ENCODE measurements at places on chromosomes 12 and 14. TPM values are rescaled to one million over a fixed set of nuclear protein-coding genes. Genes with fewer than 3 reads are reported as not detected.

DNA sequence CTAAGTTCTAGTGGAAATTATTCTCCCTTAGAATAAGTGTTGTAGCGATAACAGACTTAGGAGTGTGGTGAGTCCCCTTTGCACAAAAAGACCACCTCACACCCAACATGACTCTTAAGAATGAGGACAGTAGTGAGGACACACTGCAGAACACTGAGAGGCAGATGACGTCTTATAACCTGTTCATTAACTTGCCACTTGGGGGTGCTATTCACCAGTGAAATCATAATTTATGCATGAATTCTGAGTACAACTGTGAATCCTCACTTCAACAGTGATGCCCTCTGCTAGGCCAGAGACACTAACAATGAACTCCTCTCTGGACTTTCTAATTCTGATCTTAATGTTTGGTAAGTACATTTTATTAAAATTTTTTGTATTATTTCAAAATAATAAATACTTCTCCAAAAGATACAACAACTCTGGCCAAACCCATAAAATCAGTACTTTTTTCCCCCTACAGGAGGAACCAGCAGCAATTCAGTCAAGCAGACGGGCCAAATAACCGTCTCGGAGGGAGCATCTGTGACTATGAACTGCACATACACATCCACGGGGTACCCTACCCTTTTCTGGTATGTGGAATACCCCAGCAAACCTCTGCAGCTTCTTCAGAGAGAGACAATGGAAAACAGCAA is 274.7 kb downstream of the DAD1 start:
- DNase-seq, result no peak

DNA sequence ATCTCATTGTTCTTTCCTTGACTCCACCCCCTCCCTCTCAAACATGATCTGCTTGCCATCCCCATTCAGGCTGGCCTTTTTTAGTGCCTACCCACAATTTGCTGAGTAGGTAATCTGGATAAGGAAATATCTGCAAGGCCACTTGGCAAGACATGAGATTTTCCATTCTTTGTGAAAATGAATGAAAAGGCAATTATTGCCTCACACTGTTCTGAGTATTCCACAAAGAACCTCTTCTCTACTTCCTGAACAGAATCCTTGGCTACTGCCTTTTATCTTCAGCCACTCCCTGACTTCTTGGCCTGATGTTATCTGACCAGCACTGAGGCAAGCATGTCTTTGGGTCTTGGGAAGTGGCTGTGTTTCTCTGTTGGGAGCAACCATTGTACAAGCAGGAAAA is 263.2 kb upstream of the ATP2B1 start:
- DNase-seq, result no peak

- DNase-seq, result no peak
Measured at GRCh38 chr14:24990773-24991172, 59.2 kb downstream of the STXBP6 start.

Gene SPRYD3
- total RNA-seq, result 6.6 TPM

GRCh38 chr14:97266653-97267052 is 469.5 kb downstream of the VRK1 start:
- DNase-seq, result no peak

GRCh38 chr12:45350861-45351260 is 135.0 kb downstream of the ANO6 start:
- DNase-seq, result no peak

DNA sequence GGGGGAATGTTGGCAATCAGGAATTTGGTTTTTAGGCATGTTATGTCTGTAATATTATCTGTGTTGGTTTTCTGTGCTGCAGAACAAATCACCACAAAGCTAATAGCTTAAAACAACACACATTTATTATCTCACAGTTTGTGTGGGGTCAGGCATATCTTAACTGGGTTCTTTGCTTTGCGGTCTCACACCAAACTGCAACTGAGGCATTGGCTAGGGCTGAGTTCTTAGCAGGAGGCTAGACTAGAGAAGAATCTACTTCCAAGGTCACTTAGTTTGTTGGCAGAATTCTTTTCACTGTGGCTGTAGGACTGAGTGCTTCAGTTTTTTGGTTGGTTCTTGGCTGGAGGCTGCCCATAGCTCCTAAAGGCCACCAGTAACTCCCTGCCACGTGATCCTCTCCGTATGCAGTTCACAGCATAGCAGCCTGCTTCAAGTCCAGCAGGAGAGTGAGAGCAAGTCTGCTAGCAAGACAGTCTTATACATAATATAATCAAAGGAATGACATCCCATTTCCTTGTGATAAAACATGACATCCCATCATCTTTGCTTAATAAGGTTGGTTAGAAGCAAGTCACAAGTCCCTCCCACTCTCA is 21.6 kb downstream of the ATF1 start:
- DNase-seq, result no peak

Gene PKP2
- 44.2 TPM for total RNA-seq

Gene RAD51AP1
- 42.4 TPM for total RNA-seq

DNA sequence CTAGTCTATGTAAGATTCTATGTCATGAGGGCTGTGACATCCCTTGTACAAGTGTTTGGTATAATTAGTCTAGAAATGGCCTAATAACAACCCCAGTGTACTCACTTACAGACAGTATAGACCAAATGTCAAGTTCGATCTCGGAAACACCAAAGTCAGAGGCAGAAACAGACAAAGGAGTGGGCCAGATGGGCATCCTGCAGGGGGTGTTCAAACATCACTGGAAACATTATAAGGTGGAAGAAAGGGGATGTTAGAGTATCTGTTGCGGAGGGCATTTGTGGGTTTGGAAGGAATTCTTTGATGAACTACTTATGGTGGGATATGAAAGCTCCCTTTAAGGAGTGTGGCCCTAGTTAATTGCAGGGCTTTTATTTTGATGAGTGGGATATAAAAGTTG is 134.6 kb downstream of the ESR2 start:
- DNase-seq, result no peak

- DNase-seq, result no peak
Measured at GRCh38 chr14:70018230-70018629, 139.0 kb downstream of the SMOC1 start.

Gene CD9
- total RNA-seq, result 168 TPM

DNA sequence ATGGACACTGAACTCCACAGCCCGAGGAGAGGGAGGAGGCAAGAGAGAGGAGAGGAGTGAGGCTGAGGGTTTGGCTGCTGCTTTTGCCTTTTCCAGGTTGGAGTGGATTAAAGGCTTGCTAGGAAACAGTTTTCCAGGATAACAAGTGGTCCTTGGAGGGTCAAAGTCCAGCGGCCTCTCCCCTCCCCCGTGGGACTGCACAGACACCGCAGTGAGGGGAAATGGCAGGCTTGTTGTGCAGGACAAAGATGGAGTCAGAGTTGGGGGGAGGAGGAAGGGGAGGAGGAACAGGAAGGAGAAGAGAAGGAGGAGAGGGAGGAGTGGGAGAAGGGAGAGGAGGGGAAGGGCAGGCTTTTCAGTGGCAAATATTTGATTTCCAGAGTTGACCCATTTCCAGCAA is 245.5 kb downstream of the RBM19 start:
- DNase-seq, result no peak

DNA sequence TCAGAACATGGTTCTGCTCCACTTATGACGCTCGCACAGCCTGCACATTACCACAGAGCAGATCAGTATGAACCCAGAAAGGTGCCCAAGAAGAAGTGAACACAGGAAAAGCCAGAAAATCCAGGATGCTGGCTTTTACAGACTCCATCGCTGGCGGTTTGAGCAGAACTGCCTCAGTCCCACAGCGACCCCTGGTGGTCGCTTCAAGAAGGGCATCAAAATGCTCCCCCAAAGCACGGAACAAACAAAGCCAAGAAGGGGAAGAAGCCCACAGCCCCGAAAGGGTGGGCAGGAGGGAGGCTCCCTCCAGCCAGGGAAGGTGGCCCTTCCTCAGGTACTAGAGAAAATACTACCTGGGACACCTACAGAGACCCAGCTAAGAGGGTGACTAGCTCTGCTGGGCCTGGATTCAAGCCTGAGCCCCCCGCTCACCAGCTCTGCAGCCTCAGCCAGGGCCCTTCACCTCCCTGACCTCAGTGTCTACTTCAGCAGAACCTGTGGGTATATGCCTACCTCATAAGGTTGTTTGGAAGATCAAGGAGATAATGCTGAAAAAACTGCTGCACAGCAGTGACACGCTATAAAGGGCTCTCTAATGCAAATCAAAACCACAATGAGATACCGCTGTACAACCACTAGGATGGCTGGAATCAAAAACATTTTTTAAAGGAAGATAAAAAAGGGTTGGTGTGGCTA is 98.1 kb downstream of the NCOR2 start:
- DNase-seq, result peak; percentile 81

DNA sequence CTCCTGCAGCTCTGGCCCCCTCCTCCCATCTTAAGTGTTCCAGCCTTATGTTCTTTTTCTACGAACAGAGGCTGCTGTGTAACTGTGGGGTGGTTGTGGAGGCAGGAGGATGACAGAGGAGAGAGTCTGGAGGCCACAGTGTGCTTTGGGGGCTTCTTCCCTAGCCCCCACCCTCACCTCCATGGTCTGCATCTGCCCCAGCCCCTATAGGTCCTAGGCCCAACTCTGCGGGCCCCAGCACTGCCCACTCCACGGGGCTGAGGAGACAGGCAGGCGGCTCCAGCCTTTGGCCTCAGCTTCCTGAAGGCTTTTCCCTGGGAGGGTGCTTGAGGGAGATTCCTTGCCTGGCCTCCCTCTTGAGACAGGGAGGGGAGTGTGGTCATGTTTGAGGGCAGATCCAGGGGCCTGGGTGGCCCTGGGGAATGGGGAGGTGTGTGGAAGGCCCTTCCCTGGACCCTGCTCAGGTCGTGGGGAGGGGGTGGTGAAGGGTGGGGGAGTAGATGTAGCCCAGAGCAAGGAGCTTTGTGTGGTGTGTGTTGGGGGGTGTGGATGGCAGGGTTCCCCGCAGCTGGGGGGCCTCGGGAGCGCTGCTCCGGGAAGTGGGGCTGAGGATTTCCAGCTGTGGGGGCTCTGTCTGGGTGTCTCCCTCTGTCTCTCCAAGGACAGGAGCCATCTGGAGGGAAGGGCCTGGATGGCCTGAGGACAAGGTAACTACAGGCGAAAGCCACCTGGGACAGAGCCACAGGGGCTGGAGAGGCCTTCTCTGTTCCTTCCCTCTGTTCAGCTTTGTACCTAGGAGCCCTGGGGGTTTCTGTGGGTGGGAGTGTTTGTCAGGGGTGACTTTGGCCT is 1.1 kb downstream of the SMIM41 start:
- DNase-seq, result no peak

DNA sequence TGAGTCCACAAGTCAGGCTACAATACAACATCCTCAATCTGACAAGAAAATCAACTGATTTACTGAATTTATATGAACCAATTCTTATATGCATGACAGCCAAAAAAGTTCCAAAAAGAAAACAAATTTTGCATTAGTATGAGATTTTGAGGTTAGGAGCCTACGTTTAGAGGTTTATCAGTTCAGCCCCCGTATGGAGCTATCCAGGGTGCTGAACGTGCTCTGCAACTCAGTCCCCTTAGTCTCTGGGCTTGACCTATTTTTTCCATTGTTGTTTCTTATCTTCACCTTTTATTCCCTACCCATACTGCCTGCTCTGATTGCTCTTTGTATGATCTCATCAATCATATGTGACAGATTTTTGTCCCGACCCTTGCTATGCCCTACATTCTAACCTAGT is 693.0 kb downstream of the NRXN3 start:
- peak; percentile 76 for DNase-seq

GRCh38 chr12:104495786-104496185 is 39.0 kb downstream of the CHST11 start:
- DNase-seq, result no peak

Gene CCDC85C
- 35.8 TPM for total RNA-seq

DNA sequence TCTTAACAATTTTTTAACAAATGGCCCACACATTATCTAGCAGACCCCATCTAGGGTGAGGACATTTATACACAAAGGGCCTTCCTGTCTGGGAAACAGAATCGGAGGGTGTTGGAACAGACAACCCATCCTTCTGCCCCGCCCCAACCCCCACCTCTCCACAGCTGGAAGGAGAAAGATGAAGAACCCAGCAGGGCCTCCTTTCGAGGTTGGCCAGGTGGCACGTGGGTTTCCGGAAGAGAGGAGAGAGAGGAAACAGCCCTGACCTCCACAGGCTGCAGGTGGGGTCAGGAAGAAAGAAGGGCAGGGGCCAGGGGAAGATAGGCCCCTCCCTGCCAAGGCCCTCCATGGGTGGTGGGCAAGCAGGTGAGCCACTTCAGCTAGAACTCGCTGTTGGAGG is 57.2 kb downstream of the LRRC74A start:
- DNase-seq, result no peak

Gene RFLNA
- total RNA-seq, result 6.4 TPM

GRCh38 chr12:57429473-57430111 is 1.3 kb downstream of the R3HDM2 start:
- DNase-seq, result no peak

Gene RHNO1
- total RNA-seq, result 55.8 TPM

GRCh38 chr12:25308756-25309155 is 58.0 kb upstream of the KRAS start:
- no peak for DNase-seq

GRCh38 chr12:58481811-58482210 is 438.5 kb downstream of the LRIG3 start:
- no peak for DNase-seq

GRCh38 chr14:93862265-93862664 is 64.9 kb upstream of the FAM181A start:
- no peak for DNase-seq

DNA sequence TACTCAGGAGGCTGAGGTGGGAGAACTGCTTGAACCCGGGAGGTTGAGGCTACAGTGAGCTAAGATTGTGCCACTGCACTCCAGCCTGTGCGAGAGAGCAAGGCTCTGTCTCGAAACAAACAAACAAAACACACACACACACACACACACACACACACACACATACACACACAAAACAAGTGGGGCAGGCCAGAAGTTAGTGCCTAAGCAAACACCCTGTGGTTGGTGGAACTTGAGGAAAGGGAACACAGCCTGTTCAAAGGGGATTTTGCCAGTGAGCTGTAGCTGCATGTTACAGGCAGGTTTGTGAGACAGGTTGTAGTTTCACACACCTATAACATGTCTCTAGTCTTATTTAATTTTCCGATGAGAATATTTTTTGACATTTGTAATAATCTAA is 175.3 kb upstream of the CLEC14A start:
- no peak for DNase-seq

- no peak for DNase-seq
Measured at GRCh38 chr14:96585672-96586013, 83.5 kb downstream of the PAPOLA start.

- DNase-seq, result no peak
Measured at GRCh38 chr12:76232013-76232412, 116.2 kb downstream of the BBS10 start.

- no peak for DNase-seq
Measured at GRCh38 chr12:49784756-49785409, 43.3 kb downstream of the NCKAP5L start.

DNA sequence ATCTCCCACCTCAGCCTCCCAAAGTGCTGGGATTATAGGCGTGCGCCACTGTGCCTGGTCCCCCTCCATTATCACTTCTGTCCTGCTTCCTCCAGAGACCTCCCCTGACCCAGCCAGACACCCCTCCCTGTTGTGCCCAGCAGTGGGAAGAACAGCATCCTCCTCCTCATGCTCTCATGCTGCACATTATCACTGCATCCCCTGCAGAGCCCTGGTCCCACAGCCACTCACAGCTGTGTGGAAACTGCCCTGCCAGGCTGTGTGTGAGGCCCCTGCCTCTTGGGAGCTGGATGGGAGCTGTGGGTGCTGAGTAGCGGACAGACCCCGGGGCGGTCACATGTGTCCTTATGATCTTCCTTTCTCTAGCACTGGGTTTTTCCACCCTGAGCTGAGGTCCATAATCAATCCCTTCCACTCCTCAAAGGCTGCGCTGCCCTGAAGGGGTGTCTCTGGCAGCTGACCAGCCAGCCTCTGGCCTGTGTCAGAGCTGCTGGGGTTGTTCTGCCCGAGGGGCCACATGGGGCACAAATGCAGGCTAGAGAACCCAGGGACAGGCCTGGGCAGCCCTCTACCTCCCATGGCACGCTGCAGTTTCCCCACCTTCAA is 9.2 kb downstream of the HIP1R start:
- DNase-seq, result no peak

Gene HSPA2
- total RNA-seq, result 91.1 TPM

All from H1 (cell line).